ENCODE measurements at places on chromosomes 3 and 15.

DNA sequence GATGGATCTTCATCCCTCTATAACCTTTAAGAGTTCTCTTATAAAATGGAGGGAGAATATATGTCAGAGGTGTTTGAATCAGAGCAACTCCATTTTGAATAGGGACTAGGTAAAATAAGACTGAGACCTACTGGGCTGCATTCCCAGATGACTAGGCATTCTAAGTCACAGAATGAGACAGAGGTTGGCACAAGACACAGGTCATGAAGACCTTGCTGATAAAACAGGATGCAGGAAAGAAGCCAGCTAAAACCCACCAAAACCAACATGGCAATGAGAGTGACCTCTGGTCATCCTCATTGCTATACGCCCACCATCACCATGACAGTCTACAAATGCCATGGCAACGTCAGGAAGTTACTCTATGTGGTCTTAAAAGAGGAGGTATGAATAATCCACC, 211.0 kb downstream of the GBE1 start:
- no peak for ATAC-seq

GRCh38 chr3:162398554-162398953, 901.9 kb downstream of the OTOL1 start:
- no peak for ATAC-seq

DNA sequence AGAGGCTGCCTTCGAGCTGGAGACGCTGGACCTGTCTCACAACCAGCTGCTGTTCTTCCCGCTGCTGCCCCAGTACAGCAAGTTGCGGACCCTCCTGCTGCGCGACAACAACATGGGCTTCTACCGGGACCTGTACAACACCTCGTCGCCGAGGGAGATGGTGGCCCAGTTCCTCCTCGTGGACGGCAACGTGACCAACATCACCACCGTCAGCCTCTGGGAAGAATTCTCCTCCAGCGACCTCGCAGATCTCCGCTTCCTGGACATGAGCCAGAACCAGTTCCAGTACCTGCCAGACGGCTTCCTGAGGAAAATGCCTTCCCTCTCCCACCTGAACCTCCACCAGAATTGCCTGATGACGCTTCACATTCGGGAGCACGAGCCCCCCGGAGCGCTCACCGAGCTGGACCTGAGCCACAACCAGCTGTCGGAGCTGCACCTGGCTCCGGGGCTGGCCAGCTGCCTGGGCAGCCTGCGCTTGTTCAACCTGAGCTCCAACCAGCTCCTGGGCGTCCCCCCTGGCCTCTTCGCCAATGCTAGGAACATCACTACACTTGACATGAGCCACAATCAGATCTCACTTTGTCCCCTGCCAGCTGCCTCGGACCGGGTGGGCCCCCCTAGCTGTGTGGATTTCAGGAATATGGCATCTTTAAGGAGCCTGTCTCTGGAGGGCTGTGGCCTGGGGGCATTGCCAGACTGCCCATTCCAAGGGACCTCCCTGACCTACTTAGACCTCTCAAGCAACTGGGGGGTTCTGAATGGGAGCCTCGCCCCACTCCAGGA, 21.1 kb downstream of the NRROS start:
- ATAC-seq = peak; percentile 35

DNA sequence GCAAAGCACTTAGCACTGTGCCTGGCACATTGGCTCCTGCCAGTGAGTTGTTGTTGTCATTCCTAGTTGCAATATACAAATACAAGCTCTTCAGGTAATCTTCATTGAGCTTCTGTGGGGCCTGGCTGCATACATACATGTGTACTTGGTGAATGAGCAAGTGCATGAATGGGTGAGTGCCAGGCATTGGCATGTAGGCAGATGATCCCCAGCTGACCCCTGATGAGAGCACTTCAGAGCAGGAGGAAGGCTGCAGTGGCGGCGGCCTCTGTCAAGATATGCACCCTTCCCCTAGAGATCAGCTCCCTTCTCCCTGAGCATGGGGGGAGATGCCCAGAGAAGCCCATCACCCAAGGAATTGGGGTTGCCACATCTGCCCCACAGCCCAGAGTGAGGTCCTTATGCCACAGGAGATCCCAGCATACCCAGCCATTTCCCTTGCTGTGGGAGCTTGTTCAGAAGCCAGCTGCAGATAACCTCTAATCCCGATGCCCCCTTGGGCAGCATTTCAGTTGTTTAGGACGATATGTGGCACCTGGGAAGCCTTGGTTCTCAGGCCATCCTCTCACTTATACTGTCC, 8.8 kb downstream of the CACNA2D3 start:
- no peak for ATAC-seq

GRCh38 chr15:44753345-44753744, 17.0 kb downstream of the TRIM69 start:
- no peak for ATAC-seq

DNA sequence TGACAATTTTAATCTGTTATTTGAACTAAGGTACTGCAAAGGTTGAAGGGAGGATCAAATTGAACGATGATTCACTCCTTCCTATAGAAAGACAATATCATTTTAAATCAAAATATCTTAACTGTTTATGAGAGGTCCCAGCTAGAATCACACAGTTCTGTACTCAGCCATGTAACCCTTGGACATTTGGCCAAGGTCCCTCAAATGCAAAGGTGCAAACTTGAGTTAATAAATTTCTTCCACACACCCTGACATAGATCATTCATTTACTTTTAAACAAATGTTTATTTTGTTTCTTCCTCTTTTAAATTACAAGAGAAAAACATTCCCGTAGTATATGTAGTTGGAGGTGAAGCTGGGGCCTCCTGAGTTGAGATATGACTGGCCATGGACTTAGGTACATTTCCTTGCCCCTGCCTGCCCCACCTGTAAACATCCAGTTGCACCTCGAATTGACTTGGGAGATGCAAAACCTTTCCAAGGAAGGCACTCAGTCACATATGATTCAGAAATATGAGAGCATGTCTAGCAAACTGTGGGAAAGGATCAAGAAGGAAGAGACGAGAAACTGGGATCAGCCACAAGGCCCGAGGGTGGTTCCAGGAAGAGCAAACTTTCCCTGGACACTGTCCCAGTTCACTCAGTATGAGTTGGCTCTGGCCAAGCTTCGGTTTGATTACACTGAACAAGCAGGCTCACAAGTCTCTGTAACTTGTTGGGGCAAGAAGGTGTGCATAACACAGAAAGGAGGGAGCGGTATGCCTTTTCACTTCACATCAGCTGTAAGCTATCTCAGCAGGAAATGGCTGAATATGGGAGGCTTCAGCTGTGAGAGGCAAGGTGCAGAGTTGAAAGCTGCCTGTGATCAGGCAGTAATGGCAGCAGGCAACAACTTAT, 6.7 kb downstream of the TNFSF10 start:
- peak; percentile 98 for ATAC-seq

DNA sequence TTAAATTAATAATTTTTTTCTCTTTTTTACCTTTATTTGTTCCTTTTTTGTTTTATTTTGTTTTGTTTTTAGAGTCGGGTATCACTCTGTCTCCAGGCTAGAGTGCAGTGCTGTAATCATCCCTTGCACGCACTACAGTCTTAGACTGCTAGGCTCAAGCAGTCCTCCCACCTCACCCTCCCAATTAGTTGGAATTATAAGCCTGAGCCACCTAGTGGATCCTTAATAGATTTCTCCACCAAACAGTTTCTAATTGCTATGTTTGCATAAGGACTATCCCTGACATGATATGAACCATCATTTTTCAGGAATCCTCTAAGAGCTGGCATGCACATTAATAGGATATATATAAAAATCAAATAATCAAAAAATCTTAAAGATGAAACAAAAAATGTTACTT, 993.2 kb downstream of the OTOL1 start:
- ATAC-seq = no peak

- ATAC-seq = no peak
These were observed 15.2 kb downstream of the MAGEF1 start for GRCh38 chr3:184696697-184697096.

- peak; percentile 98 for ATAC-seq
These were observed 32.4 kb upstream of the SPPL2A start for GRCh38 chr15:50797926-50798325.

GRCh38 chr3:18988614-18989229, 159.6 kb upstream of the KCNH8 start:
- ATAC-seq = peak; percentile 70

- no peak for ATAC-seq
These were observed 97.4 kb downstream of the KCNAB1 start for GRCh38 chr3:156217674-156218352.

DNA sequence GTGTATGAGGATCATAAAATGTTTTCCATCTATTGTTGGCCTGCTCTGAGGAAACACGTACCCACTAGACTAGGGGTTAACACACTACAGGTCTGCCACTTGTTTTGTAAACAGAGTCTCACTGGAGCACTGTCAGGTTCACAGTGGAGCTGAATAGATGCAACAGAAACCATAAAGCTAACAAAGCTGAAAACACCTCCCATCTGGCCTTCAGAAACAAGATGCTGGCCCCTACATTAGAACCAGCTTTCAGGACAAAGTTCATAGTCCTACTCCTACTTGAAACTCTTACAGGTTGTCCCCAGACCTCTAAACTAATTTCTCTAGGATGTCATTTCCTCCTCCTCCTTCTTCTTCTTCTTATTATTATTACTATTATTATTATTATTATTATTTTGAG, 42.3 kb downstream of the SNX4 start:
- no peak for ATAC-seq

GRCh38 chr3:164365242-164365641, 713.1 kb downstream of the SI start:
- no peak for ATAC-seq

GRCh38 chr3:186975726-186976125, 45.4 kb downstream of the ST6GAL1 start:
- ATAC-seq = no peak

GRCh38 chr3:195835791-195836190, 24.1 kb upstream of the MUC4 start:
- ATAC-seq = no peak

DNA sequence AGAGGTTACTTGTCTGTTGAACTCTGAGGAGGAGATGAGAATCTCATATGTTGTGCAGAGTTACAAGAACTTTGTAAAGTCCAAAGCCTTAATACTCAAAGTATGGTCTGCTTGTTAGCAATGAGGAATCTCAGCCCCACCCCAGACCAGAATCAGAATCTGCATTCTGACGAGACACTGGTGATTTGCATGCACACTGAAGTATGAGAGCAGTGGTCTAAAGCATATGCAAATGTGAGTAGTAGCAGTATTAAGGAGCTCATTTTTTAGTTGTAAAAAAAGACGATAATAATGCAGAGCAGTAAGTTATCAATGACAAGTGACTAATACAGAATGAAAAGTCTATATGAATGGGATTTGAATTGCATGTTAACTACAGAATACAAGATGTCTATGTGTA, 327.7 kb downstream of the RYR3 start:
- no peak for ATAC-seq

- peak; percentile 93 for ATAC-seq
These were observed 81.5 kb downstream of the SMAD3 start for GRCh38 chr15:67146875-67147381.

- no peak for ATAC-seq
These were observed 1.7 kb upstream of the CFAP91 start for GRCh38 chr3:119700920-119701734.

DNA sequence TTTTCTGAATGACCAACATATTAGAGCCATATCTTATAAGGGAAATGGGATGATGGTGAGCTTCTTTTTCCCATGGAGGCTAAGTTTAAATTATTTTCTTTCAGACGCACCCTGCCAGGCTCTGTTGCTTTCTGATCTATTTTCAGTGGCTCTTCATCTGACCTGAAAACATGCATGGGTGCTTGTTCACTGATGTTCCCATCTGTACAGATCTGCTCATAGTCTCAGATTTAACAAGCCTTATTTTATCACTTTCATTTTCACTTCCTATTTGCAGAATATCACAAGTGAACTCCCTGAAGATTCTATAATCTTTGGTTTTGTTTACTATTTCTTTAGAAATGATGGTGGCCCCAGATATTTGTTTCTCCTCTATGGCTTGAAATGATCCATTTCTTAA, 31.1 kb upstream of the SUCLG2 start:
- peak; percentile 38 for ATAC-seq

DNA sequence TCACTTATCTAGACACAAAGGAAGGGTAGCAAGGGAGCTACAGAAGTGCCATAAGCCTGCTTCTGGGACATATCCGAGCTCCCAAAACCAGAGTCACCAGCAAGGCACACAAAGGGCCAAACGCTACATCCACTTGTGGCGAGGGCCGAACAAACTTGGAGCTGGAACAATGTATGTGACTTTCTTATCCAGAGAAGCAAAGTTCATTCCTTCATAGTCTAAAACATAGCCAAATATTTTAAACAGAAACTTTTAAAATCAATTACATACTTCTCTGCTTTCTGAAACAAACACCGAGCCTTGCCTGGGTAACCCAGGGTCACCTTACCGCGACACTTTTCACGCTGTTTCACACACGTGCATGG, 15.9 kb downstream of the ZXDC start:
- ATAC-seq = no peak

DNA sequence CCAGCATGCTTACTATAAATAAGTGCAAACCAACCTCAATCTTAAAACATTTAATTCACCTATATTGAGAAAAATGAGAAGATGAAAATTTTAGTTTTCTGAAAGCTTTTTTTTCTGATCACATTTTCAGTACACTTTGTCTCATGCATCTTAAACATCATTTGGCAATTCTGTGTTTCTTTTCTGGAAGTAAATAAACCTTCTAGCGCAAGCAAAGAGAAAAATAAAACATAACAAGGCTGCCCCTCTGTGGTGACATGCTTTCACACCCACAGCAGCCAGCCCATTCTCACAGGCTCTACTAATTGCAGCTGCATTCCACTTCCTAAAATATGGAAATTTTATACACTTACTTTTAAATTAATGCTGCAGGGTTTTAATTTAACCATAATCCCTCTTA, 90.1 kb downstream of the NEK10 start:
- ATAC-seq = no peak

DNA sequence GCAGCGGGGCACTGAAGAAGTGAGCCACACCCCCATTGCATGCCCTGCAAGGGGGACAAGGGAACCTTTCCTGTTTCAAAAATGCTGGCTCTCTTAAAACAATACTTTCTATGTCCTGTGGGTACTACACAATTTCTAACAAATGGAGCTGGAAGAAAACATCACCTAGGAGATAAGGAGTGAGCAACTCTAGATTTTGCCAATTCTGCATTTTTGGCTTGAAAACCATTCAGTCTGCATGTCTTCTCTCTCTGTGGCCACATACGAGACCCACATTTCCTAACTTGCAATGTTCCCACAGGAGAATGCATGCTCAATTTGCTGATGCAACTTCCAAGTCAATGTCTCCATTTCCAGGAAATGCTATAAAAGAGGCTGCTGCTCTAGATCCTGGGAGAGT, 662.0 kb downstream of the SQOR start:
- no peak for ATAC-seq

GRCh38 chr3:72912532-72912931, 24.7 kb downstream of the GXYLT2 start:
- ATAC-seq = no peak

DNA sequence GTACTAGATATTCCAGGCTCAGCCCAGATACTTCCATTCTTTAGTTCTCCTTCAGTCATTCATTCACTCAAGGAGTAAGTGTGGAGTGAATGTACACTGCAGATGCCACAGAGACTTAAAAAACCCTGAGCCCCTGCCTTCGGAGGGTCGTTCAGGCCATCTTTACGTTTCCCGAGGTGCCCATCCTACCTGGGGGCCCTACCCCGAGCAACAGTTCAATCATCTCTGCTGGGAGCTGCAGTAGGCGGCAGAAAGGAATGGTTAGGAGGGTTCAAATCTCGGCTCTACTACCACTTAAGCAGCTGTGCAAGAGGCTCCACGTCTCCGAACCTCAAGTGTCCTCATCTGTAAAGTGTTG, 613 bp downstream of the SEC13 start:
- peak; percentile 15 for ATAC-seq
